ENCODE measurements at places on chromosomes 1 and 21.

DNA sequence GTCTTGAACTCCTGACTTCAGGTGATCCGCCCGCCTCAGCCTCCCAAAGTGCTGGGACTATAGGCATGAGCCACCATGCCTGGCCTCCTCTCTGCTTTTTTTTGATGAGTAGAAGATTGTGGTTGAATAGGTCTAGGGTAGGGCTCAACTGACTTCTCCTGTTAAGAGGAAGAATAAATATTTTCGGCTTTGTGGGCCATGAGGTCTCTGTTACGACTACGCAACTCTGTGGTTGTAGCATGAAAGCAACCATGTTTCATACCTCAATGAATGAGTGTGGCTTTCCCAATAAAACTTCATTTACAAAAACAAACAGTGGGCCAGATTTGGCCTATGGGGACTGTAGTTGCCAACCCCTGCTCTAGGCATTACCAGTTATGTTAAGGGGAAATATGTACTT, 67.8 kb downstream of the NID1 start:
- no peak for DNase-seq

GRCh38 chr1:5914676-5915365, 77.4 kb downstream of the NPHP4 start:
- DNase-seq, result no peak

- DNase-seq, result no peak
These were observed 125.3 kb upstream of the CACYBP start for GRCh38 chr1:174874331-174875053.

DNA sequence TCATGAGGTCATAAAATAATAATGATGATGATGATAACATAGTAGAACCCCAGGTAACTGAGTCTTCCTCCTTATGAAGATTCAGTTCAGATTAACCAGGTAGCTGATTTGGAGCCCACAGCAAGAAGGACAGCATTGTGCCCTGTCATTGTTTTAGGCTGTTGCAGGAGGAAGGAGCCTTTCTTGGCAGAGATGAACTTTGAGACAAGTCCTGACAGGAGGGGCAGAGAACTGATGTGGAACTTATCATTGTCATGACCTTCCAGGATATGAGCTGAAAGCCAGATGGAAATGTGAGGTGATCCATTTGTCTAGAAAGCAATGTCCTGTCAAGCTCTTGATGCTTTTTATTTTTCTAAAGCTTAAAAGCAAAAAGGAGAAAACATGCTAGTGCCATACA, 132.6 kb upstream of the COA6 start:
- no peak for DNase-seq

GRCh38 chr1:42756956-42757891, 9.6 kb downstream of the P3H1 start:
- DNase-seq, result peak; percentile 67

GRCh38 chr1:79353224-79353623, 346.7 kb upstream of the ADGRL4 start:
- peak; percentile 40 for DNase-seq

GRCh38 chr1:189708674-189709073, 769.0 kb downstream of the BRINP3 start:
- DNase-seq, result peak; percentile 11

- DNase-seq, result no peak
These were observed 2.5 kb downstream of the SLC25A44 start for GRCh38 chr1:156196445-156196844.

DNA sequence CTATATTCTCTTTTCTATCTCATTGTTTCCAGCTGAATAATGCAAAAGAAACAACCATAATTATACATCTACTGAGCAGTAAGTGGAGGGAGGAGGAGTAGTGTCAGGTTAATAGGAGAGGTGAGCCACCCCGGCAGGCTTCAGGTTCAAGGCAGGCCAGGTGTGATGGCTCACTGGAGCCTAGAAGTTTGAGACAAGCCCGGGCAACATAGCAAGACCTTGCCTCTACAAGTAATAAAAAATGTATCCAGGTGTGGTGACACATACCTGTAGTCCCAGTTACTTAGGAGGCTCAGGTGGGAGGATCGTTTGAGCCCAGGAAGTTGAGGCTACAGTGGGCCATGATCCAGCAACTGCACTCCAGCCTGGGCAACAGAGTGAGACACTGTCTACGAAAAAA, 1.9 kb upstream of the DIP2A start:
- no peak for DNase-seq

- DNase-seq, result no peak
These were observed 126.0 kb downstream of the KIAA0319L start for GRCh38 chr1:35431173-35431599.

DNA sequence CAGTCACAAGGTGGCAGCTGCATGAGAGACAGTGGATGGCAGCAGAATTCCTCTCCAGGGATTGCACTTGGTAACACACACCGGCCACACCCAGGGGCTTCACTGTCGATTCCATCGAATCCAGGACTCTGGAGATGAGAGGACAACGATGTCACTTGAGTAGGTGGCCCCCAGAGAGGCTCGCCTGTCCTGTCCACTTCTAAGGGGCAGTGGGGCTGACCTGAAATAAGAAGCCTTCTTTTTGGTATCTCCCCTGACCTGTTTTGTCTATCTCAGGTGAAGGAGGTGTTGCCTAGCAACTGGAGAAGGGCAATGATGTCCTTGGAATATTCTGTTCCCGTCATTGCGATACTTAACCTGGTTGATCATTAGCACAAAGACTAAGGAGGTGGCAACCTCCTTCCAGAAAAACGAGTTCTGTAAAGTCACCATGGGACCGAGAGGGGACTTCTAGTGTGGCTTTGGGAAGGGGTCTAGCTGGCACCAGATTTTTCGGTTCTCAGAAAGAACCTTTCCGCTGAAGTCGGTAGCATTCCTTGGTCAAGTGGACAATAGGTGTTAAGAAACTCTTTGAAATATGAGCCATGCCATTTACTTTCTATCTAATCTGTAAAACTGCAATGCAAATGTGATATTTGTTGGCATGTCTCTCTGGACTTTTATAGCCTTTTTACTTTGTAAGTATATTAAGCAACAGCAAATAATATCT, 85.2 kb upstream of the TMPRSS2 start:
- DNase-seq, result no peak

GRCh38 chr1:241479294-241479693, 40.3 kb downstream of the FH start:
- DNase-seq, result no peak

DNA sequence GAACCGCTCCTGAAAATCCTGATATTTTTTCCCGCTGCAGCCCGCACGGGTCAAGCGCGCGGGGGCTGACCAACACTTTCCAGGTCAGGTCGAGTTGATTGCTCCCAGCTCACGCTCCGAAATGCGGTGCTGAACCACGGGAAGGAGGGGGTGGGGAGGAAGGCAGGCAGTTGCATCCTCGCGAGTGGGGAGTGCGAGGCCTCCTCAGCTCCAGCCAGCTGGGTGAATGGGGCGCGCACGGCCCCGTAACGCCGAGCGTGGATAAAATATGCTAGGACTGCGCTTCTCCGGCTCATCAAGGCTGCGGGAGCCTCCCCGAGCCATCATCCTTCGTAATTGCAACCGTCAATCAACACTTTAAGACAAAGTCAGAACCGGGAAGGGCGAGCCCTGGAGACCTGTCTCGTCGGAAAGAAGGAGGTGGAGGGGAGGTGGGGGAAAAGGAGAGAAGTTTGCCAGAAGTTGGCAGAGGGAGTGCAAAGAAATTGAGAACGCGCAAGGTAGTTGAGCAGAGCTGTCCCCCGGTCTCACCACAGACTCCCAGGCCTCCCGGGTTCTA, 8.0 kb downstream of the NR5A2 start:
- DNase-seq, result no peak

DNA sequence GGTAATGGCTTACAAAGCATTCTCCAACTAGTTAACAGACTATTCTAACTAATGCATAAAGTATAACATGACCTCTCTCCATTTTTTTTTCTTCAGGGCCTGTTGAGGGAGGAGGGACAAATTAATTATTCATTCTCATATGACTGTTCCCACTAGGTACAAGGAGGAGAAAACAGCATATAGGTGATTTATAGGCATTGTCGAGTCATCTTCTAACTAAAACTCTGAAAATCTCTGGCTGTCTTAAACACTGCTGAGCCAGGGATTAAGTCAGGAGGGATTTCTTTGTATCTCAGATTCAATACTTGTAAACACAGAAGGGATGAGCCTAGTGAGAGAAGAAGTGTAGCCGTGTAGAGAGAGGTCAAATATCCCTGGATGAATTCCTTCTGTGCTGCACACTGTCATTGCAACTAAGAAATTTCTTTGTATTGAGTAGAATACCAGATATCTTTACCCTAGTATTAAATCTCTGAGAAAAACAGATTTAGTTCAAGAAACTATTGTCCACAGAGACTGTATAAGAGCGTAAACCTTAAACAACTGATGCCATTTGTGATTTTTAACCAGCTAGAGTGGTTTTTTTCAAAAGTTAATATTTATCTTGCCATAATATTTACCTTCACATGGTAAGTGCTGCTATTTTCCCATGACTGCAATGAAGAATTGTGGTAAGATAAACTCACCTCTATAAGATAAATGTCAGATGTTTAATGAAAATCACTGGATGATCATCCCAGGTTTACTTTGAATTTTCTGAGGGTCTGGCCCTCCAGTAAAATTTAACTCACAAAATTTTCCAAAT, 465.3 kb downstream of the RWDD3 start:
- no peak for DNase-seq

DNA sequence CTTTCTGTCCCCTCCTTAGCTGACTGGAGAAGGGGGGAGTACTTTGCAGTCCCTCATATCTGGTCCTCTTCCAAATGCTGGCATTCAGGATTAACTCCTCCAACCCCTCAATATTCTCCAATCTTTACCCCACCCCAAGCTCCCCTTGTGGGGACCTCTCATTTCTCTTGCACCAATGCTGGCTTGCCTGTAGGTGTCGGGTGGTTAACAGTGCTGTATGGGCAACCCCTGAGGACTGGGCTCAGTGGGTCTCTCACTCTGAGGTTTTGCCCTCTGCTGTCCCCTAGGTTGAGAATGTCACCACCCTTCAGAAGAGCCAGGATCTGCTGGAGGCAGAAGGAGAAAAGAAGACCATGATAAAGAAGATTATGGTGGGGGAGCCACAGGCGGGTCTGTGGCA, 27.0 kb downstream of the MROH7 start:
- no peak for DNase-seq

- DNase-seq, result no peak
These were observed 17.9 kb upstream of the ZBTB21 start for GRCh38 chr21:42027822-42028765.

DNA sequence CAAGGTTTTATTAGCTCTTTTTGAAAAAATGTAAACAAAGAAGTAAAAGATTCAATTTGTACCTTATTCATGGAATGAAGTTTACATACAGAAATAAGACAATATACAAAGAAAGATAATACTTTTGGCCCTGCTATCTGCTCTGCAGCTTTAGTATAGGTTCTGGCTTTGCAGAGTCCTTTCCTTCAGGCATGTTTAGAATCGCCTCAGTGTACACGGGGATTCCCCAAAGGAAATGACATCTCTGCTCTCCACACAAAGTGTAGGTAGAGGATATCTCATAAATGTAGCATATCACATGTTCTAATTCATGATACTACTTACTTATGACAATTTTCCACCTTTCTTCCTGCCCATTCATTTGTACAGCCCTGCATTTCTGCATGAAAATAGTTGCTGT, 222.6 kb upstream of the DPYD start:
- no peak for DNase-seq

DNA sequence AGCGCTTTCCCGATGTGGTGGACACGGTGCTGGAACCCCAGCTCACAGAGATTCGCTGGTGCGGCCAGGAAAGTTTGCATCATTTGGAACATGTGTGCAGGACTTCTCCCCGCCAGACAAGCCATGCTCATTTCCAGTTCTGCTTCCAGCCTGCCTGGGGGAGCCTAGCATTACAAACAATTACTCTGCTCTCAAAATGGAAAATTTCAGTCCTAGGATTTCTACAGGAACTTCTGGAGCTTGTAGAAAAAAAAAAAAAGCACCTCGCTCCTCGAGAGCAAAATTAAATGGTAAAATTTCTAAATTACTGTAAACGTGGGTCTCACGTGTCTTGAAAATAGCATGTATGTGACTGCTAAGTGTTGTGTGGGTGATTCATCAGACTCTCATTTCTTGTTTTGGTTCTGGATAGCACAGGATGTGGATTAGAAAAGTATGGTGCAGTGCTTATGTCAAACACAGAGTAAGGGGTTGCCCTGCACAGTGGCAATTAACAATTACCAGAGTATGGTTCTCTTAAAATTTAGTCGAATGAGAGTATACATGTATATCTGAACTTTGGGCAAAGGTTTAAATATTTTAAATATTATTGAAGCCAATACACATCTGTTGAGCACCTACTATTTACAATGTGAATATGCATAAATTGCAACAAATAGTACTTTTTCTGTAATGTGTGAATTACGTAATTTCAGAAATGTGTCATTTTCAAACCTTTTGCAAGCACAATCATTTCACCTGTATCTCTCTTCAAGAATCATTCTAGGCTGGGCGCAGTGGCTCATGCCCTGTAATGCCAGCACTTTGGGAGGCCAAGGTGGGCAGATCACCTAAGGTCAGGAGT, 61.8 kb upstream of the PTGFRN start:
- DNase-seq, result no peak

GRCh38 chr1:95088303-95088702, 15.6 kb upstream of the ALG14 start:
- DNase-seq, result no peak

GRCh38 chr1:98355656-98356383, 305.7 kb upstream of the SNX7 start:
- DNase-seq, result no peak

GRCh38 chr1:111587509-111588174, 31.9 kb upstream of the RAP1A start:
- DNase-seq, result no peak

- no peak for DNase-seq
These were observed 79.9 kb downstream of the PRDM2 start for GRCh38 chr1:13779930-13780329.

- no peak for DNase-seq
These were observed 153.4 kb downstream of the PBX1 start for GRCh38 chr1:164712131-164713036.

- DNase-seq, result no peak
These were observed 6.1 kb downstream of the UQCRH start for GRCh38 chr1:46309401-46310159.

GRCh38 chr1:160949881-160950280, 4.7 kb downstream of the ITLN2 start:
- DNase-seq, result no peak

DNA sequence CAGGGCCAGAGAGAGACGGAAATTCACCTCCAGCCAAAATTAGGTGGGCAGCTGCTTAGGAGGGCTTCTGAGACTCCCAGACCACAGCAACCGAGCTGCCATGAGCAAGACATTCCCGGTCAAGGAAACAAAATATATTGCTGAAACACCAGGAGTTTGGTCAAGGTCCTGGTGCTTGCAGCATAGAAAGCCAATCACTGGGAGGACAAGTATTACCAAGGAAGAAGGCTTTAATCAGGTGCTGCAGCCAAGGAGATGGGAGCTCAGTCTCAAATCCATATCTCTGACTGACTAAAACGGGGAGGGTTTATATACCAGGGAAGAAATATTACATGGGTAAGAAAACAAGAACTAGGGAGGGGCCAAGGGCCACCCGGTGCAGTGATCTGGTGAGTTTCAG, 18.8 kb upstream of the TMEM125 start:
- DNase-seq, result no peak

DNA sequence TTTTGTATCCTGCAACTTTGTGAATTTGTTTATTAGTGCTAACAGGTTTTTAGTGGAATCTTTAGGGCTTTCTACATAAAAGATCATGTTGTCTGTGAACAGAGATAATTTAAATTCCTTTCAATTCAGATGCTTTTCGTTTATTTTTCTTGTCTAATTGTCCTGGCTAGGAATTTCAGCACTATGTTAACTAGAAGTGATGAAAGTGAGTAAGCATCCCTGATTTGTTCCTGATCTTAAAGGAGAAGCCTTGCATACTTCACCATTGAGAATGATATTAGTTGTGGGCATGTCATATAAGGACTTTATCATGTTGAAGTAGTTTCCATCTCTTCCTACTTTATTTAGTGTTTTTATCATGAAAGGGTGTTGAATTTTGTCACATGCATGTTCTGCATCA, 23.6 kb upstream of the TRIM67 start:
- no peak for DNase-seq
